Stimulated activated CD4-positive, alpha-beta T cell treated with anti-CD3 and anti-CD28 coated beads, Interleukin-15, amount 100 ng/mL, for 1 hour (primary cell): ENCODE measurements at places on chromosomes 2 and 18.
A peak's percentile ranks its signal among the peaks of the same experiment; 100 is the strongest.

- DNase-seq: no peak
These were observed 405.5 kb upstream of the VWC2L start for GRCh38 chr2:214005337-214005736.

- DNase-seq: no peak
These were observed 83.4 kb upstream of the MAPRE2 start for GRCh38 chr18:34957864-34958259.

DNA sequence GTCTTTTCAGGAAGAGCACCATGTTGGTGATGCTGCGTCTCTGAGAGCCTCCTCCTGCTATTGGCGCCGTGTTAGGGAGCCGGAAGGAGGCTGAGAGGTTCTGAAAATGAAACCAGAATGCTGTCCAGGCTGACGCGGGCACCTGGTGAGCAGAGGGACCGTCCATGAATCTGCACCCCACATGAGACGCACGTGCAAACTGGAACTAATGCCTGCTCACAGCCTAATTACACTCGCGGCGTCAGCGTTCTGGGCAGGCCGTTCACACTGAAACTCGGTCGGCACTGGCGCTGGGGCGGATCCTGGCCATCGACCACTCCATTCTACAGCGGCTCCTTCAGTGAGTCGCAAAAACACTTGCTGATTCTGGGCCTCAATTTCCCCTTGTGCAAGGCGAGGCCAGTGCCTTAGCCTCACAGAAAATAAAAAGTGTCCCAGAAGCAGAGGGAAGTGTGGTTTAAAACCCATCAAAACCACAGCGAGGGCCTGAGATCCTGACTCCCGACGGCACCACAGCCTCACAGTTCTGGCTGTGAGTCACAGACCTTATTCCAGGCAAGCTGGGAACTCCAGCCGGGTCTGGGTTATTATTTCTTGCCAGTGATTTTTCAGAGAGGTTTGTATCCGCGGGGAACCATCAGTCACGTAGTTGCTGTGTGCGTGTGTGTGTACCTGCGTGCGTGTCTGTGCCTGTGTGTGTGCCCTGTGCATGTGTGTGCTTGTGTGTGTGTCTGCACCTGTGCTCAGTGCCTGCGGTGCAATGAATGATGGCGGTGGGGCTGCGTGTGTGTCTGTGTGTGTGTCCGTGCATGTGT lies 49.1 kb upstream of the CTDP1 start:
- no peak for DNase-seq

DNA sequence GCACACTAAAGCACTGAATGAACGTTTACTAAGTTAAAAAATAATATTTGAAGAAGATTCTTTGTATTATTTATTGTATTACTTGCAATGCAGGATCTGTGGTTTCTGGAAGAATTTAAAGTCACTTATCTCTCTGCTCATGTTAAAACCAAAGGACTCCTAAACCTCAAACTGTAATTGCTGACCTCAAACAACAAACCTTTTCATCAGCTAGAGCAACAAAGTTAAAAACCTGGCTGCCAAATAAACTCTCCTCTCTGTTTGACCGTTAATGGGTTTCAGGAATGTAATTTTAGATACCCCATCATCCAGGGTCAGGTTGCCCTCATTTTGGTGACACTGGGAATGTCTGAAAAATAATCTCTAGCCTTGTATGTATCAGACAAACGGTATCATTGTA lies 239.1 kb downstream of the TGIF1 start:
- DNase-seq: no peak

GRCh38 chr2:38971377-38971776 lies 81.7 kb downstream of the ARHGEF33 start:
- no peak for DNase-seq

DNA sequence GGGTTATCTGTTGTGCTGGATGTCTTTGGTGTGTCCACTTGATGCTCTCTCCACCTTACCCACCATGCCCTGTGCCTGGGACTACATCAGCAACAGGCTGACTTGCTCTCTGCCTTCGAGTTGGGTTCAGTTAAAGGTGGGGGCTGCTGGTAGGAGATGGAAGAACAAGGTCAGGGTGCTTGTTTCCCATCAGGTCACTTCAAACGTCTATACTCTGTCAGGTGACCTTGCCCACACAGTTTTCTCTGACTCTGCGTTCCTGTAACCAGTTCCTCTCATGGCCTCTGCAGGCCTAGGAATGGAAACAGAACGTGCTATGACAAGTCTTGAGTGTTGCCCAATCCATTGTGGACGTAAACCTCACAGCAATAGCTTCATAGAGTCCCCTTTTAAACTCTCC lies 38.4 kb upstream of the PAPOLG start:
- DNase-seq: no peak

GRCh38 chr2:178884440-178884839 lies 77.2 kb upstream of the TTN start:
- DNase-seq: no peak

DNA sequence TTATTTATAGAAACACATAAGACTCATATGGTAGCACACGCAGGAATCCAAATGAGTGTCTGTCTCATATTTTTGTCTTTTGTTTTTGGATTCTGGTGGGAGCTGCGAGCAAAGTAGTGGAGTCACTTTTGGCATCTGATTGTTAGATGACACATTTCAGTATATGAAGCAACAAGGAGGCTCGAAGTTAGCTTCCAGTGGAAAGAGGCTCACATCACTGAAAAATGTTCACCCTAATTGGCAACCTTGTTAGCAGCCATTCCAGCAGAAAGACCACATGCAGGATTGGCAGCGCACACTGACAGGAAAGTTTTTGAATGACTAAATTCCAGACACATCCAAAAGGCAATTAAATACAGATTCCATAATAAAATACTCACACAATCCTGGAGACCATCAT lies 87.4 kb downstream of the MYT1L start:
- DNase-seq: no peak

DNA sequence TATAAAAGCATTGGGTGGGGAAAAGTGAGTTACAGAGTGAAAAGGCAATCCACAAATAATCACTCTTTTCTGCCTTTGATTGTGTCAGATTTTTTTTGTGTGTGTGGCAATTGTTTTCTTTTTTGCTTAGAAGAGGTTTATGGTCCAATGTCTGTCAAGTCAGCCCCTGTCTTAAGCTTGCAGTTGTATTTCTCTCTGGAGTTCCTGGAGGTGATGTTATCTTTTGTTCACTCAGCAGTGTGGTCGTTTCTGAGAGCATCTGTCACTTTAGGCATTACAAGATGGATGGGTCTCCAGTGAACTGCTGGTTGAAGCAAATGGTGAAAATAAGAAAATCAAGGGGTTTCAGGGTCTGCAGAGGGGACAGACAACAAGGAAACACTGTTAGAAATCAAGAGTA lies 121.3 kb downstream of the GREB1L start:
- DNase-seq: no peak

GRCh38 chr2:101740555-101740964 lies 43.1 kb downstream of the MAP4K4 start:
- DNase-seq: no peak

- no peak for DNase-seq
These were observed 19.7 kb downstream of the CABLES1 start for GRCh38 chr18:23154823-23155500.

DNA sequence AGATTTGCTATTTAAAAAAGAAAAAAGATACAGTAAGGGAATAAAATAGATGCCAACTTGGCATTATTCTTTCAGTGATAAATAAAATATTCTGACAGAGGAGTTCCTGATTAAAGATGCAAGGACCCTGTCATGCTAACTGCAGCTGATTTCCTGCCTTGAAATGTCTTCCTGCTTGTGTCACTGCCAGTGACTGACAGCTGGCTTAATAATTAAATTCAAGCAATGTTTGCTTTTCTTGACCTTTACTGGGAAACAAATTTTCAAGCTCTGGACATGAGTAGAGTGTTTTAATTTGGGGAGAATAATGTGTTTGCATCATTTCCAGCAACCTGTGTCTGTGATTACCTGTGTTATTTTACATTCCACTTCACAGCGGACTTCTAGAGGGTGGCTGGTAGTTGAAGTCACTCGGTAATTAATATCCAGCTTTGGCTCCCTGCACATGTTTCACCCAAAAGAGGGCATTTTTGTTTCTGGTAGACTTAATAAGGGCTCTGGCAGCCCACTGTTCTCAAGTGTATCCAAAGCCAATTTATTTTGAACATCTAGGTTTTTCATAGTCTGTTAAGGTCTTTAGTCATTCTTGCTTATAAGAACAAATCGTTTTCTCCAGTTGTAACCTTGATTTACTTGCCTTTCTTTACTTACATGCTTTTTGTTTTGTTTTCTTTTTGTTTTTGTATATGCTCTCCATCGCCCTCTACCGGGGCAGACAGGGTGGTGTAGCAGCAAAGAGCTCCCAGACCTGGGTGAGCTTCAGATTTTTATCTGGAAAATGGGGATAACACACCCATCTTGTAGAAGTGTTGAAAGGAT lies 48.5 kb upstream of the PROKR1 start:
- DNase-seq: peak; percentile 3

DNA sequence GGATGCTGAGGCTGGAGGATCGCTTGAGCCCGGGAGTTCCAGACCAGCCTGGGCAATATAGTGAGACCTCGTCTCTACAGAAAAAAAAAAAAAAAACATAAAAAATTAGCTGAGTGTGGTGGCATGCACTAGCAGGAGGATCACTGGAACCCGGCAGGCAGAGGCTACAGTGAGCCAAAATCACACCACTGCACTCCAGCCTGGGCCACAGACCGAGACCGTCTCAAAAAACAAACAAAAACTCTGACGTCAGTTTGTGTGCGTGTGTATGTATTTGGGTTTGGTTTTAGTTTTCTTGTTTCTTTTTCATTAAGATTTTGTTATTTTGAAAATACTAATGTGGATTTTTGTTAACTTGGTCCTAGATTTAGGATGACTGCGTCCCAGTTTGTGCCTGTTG lies 19.0 kb downstream of the CEP68 start:
- no peak for DNase-seq

DNA sequence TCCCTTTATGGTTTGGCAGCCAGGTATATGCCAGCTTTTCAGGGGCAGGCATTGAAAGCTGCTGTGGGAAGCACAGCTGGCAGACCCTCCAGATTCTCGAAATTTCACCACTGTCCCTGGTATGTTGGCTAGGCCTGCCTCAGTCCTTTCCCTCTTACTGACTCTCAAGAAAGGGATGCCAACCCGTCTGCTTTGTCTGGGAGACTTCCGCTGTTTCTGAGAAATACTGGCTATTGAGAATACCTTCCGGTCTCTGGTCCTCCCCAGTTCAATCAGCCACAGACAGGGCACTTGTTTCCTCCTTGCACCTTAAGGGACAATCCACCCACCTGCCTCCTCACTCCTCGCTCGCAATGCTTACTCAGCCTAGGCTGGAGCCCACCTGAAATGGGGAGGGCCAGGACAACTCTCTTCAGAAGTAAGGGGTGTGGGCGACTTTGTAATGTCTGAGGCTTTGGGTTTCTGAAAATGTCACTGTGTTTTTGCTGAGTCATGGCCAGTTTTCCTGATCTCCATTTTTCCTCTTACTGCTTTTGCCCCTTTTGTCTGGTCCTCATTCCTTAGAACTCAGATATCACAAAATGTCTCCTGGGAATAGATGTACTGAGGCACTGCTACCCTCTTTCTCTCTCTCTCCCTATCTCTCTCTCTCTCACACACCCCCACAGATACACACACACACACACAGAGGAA lies 571.1 kb downstream of the TNS1 start:
- no peak for DNase-seq

GRCh38 chr2:168678153-168678853 lies 124.1 kb upstream of the NOSTRIN start:
- DNase-seq: no peak

DNA sequence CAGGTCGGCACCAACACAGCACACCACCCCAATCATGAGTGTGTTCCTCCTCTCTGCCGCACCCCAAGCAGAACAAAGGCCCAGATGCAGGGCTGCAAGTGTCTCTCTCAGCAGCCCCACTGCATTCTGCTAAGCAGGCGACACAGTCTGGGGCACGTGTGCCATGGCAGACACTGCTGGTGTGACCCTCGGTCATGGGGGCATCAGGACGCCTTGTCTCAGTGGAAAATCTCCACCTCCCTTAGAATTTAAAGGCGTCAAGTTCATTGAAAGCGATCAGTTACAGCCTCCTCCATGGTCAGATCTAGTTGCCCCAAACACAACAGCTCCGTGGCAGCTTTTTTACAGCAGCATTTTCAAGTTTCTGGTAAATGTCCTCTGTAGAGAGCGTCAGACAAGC lies 57.2 kb downstream of the ADNP2 start:
- DNase-seq: no peak

- no peak for DNase-seq
These were observed 159.5 kb upstream of the NDUFV2 start for GRCh38 chr18:8942909-8943545.

DNA sequence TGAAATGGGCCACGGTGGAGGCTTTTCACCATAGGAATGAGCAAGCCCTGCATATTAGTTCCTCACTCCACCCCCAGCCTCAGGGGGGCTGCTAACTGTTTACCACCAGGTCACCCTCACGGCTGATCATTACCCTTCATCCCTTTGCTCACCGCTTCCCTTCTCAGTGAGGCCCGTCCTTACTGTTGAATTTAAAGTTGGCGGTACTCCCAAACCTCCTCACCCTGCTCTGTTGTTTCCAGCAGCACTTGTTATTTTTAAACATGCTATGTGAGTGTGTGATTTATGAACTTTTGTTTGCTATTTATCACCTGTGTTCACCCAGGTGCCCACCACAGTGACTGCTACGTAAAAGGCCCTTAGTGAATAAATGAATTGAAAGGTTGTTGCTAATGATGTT lies 243.6 kb downstream of the ZNF407 start:
- no peak for DNase-seq

DNA sequence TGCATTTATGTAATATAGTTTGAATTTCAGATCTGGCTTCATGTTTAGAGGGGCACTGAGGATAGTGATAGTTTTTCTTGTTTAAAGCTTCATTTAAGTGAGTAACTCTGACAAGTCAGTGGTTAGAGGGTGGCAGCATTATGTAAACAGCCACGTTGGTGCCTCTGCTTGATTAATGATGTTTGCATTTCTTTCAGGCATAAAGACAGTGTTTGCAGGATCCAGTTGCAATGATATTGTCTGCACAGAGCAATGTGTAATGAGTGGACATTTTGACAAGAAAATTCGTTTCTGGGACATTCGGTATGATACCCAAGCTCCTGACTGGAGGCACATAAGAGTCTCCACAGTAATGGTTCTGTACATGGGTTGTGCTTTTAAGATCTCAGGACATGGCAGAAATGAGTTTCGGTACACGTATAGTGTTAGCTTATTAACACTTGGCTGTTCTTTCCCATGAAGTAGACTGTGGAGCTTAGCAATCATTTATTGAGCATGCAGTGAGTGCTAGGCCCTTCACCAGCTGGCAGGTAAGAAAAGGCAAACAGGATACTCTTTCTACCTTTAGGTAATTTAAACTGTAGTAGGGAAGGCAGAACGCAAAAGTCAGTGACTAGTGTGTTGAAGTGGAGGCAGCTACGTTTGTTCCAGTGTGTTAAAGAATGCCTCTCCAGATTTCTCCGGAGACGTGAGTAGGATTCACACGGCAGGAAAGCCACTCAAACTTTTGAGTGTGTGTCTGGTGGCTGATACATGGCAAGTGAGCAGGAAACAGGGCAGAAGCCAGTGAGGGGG lies 17.4 kb upstream of the SAG start:
- DNase-seq: no peak

DNA sequence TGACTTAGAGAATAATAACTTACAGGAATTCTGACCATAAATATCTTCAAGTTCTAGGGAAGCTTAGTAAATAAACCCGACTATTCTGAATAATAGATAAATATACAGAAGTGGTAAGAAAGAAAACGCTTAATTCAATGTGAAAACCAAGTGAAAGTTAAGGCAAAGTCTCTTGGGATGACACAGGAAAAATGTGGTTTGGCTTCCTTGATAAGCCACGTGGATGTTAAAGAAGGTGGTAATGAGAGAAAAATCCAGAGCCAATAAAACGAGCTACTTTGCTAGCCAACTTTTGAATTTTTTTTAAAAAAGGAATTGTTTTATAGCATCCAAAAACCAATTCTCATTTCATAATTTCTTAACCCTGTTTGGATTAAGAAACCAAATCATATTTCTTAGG lies 166.2 kb upstream of the VRK2 start:
- DNase-seq: no peak
